ENCODE measurements at places on chromosomes 13 and 19.
A peak's percentile ranks its signal among the peaks of the same experiment; 100 is the strongest.

DNA sequence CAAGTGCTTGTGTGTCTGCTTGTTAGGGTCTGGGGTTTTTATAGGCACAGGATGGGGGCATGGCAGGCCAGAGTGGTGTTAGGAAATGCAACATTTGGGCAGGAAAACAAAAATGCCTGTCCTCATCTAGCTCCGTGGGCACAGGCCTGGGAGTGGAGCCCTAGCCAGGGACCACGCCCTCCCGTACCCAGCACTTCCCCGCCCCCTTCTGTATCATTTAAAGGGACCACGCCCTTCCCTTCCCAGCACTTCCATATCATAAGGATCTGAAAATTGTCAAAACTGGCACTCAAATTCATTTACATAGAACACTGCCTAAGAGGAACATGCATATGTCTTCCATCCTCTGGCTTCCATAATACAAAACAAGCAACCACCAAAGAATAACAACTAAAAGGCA lies 185.8 kb downstream of the B3GLCT start:
- no peak for DNase-seq

GRCh38 chr13:76683854-76684253 lies 202.4 kb downstream of the KCTD12 start:
- no peak for DNase-seq

DNA sequence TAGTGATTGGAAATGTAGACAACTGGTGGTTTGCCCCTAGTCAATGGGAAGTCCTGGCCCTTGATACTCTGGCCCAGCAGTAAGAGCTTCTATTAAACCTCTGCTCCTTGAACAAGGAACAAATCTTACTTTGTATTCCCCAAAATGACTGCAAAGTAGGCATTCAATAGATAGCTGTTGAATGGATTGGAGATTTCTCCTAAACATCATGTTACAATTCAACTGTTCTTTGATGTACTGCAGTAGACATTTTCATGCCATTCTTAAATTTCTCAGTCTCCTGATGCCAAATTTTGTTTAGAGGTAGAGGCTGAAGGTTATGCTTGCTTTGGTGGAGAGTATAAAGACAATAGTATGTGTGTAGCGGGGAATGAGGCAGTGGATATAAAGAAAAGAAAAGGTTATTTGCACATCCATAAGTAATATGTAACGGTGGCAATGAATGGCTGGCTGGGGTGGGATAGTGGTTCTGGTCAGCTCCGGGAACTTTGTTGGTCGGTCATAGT lies 12.8 kb downstream of the MIR17HG start:
- no peak for DNase-seq

DNA sequence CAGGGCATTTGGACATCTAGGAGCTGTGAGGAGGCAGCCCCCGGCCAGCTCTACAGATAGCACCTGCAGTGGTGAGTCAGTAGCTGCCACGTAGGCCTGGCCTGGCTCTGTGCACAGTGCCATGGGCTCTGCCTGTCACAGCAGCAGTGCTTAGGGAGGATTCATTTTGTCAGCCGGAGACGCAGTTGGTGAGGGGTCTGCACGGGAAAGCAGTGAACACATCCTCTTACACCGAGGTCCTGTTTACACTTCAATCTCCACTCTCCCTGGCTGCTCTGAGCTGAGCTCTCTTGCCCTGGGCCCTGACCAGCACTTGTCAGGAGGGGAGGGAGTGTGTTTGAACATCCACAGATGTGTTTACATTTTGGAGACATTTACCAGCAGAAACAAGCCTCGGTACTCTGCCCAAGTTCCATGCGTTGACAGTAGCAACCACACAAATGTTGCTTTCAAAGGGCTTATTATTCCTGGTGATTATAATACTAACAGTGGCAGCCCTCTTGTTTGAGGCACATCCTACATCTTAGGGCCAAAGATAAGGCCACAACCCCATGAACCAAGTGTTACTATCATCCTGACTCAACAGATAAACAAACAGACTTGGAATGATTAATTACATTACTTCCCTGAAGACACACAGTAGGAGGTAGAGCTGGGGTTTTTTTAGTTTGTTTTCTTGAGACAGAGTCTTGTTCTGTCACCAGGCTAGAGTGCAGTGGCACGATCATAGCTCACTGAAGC lies 148.9 kb downstream of the USP12 start:
- DNase-seq, result no peak

- DNase-seq, result no peak
Measured at GRCh38 chr19:35620001-35620400, 7.5 kb downstream of the HAUS5 start.

DNA sequence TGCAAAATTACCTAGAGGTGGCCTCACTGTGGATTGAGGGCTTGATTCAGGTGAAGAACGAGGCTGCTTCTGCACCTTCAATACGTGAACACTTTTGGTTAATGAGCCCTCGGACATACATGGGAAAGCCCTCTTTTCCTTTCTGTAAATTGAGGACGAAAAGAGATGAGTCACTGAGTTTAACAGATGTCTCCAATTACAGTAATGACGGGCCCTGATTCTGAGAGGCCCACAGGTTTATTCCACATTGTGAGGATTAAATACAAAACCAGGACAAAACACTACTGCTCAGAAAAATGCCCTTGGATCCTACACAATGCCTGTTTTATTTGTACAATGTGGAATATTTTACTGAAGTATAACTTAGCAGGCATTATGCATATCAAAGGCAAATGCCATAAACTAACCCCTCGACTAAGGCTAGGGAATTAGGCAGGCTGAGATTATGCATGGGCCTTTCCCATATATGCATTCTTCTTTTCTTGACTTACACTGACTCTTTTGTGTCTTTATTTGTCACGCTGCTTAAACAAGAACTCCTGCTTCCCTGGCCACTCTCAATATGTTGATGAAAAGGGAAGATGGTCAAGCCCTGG lies 819.9 kb downstream of the OLFM4 start:
- no peak for DNase-seq

DNA sequence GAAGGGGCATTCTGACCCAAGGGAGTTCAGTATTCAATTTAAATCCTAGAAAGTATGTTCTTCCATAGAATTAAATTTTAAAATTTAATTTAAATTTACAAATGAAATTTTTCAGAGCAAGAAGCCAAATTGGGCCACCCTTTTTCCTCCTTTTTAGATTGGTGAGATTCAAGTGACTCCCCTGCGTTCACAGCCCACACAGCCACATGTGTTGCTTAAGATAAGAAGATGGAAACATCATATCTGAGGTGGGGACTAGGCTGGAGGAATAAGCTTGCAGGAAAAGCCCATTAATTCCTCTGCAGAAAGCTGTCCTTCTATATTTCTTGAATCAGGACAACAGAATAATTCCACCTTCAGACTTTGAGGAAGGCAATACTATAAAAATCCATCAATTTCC lies 392.7 kb upstream of the ZNF507 start:
- DNase-seq, result no peak

DNA sequence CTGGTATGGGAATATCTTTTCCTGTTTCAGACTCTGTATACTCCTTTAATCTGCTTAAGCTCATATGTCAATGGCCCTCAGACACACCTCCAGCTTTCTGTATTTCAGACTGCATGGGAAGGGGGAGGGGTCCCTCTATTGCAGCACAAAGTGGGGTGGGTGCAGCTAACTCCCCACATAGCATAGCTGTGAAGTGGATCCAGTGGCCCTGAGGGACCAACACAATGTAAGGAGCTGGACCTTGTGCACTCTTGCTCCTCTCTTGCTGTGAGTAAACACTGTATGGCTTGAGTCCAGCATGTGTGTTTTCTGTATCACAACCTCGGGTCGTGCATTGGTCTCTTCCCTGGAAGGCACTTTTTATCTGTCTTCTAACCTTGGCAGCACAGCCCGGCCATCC lies 669.9 kb downstream of the PCDH9 start:
- no peak for DNase-seq

- DNase-seq, result no peak
Measured at GRCh38 chr13:60427285-60427684, 30.3 kb downstream of the TDRD3 start.

- peak; percentile 69 for DNase-seq
Measured at GRCh38 chr19:7507884-7508283, 8.0 kb upstream of the ZNF358 start.

DNA sequence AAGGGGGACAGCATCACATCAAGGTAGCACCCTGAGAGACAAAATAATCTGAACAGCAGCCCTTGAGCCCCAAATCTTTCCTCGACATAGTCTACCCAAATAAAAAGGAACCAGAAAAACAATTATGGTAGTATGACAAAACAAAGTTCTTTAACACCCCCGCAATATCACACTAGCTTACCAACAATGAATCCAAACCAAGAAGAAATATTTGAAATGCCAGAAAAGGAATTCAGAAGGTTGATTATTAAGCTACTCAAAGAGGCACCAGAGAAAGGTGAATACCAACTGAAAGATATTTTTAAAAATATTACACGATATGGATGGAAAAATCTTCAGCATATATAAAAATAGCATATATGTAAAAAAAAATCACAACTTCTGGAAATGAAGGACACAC lies 252.9 kb upstream of the SLITRK6 start:
- DNase-seq, result no peak

GRCh38 chr19:38853214-38853613 lies 3.4 kb upstream of the HNRNPL start:
- DNase-seq, result no peak

- DNase-seq, result peak; percentile 49
Measured at GRCh38 chr13:24888291-24888931, 124.4 kb downstream of the RNF17 start.

- no peak for DNase-seq
Measured at GRCh38 chr13:98405107-98405571, 171.8 kb downstream of the STK24 start.

DNA sequence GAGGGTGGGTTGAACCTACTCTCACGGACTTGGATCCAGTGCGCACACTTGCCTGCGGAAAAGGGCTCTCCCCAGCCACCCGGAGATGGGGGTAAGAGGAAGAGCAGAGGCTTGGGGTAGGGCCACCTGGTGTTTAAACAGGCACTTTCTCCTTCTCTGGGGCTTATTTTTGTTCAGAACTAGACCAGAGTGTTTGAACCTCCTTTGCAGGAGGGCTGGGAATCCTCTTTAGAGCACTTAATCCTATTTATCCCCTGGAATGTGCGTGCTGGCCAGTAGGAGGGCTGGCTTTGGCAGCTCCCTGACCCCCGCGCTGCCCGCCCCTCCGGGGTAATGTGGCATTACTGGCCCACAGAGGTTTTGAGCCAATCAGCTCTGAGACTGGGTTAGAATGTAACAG lies 2.0 kb downstream of the RGS9BP start:
- DNase-seq, result no peak

DNA sequence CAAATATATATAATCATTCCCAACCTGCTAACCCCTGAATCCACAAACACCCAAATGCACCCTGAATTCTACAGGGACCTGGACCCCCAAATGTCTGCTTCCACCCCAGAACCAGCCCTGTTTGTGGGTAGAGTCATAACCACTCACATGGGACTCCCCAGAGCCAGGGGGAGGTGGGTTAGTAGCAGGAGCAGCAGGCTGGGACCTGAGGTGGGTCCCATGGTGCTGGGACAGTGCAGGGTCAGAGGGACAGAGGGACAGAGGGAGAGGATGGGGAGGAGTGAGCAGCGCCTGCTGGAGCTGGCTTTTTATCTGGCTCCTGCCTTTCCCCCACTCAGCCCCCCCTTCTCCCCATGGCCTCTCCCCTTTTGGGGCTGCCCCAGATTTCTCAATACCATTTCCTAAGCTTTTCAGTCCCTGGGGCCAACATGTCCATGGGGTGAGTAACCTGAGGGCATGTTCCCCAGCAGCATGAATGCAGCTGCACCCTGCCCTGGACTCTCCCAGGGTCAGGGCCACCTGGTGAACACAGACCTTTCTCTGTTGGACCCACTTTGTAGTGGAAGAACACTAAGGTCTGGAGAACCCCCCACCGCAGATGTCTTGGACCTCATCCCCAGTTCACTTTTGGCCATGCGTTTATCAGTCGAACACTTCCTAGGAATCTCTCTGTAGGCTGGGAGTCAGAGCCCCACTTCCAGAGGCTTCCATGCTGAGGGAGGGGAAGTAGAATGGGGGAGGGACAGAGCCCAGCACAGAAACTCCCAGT lies at the start of gene C3:
Gene C3, minus strand, starts transcription at position 282 of the 769 bp plus-strand sequence. Its CDS starts 61 bp downstream, at position 221.
- peak; percentile 67 for DNase-seq

DNA sequence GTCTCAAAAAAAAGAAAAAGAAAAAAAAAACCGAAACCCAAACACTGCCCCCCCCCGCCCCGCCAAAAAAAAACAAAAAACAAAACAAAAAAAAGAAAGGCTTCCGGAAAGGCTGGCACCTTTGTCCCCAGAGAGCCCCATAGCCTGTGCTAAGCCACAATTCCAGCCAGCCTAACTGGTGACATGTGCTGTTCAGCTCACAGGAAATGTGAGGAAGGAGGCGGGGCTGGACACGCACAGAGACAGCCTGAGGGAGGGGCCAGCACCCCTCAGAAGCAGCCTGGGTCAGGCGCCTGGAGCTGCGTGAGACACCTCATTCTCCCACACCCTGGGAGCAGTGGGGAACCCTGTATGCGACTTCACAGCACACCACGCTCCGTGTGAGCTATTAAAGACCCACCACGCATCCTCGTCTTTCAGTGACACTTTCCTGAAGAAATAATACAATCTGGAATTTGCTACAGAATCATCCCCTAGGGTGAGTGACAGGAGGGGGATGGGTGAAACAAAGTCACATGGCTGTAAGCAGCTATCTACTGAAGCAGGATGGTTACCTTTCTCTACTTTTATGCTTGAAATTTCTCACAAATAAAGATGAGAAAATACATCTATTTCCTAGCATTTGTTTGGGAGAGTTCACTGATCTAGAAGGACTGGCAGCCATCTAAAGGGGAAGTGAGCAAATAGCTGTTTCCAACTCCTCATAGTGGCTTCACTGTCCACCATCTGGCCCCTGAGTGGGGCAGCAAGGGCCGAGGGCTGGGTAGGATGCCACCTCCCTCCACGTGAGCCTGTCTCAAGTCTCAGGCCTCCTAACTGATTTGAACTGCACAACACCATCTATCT lies 12.3 kb upstream of the SLC35E1 start:
- peak; percentile 88 for DNase-seq

- no peak for DNase-seq
Measured at GRCh38 chr13:50126993-50127725, 111.9 kb downstream of the KCNRG start.

DNA sequence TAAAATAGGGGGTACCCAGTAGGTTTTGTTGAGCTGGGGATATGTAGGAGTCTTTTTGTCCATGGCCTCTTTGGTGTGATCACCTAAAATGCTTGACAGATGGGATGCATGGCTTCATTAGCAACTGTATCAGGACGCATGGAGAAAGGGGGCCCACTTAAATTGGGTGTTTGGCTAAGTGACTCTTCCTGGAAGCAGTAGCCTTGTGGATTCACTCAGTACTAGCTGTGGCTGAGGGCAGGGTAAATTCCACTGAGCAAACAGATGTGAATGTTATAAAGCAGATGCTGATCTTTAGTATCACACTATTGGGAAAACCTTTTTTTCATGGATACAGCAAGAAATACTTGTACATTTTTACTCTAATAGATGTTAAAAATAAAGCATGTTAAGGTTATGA lies 140.0 kb downstream of the FGF14 start:
- no peak for DNase-seq

DNA sequence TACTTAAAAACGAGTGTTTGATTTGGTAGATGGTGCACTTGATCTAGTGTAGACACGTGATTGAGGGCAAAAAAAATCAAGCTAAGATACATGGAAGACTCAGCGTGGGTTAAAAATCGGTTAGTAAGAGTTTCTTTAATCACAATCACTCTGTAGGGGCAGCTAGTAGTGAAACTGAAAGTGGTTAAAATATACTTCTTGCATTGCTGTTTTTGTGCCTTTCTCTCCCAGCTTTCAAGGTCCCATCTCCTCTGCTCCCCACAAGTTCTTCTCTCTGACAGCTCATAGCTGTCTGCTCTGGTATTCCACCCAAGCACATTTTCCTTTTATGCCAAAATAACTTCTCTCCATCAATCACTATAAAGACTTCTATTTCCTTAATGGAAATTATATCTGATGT lies 1089.7 kb downstream of the EFNB2 start:
- peak; percentile 15 for DNase-seq

- no peak for DNase-seq
Measured at GRCh38 chr13:62171697-62172096, 756.0 kb upstream of the PCDH20 start.
